Stimulated activated CD4-positive, alpha-beta T cell treated with anti-CD3 and anti-CD28 coated beads, Interleukin-1b, Interleukin-23, amount 100 ng/mL, for 1 hour (primary cell): ENCODE measurements at places on chromosomes 13 and 19.

DNA sequence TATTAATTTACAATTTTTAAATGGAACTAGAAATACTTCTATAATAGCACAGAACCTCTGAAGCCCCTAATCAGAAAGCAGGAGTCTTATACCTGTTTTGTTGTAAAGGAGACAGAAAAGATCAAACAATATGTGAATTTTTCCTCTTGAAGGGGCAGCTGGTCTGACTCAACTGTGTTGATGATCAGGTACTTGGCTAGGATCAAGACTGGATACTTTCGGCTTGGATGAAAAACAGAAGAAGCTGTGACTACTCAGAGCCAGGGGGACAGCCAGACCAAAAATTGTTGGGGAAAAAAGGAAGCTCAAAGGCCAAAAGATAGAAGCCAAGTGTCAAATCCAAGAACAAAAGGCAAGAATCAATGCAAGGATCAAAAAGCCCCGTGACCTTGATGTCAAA lies 195.6 kb downstream of the KCTD12 start:
- no peak for DNase-seq

- no peak for DNase-seq
Measured at GRCh38 chr19:7461841-7462629, 26.8 kb downstream of the PEX11G start.

DNA sequence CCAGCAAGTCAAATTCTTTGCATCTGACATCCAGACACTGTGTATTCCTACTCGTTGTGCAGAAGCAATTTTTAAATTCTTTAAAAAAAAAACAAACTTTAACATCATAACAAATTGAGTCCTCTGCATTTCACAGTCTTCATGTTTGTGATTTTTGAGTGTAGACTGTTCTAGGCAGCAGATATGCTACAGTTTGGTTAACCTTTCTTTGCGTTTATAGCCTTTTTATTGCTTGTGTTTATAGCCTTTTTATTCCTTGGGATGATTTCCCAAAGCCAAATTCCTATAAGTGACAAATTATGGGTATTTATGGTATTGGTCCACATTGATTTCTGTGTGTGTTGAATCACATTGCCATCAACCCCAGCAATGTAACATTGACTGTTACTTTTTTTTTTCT lies 14.9 kb upstream of the RNF113B start:
- DNase-seq = no peak

DNA sequence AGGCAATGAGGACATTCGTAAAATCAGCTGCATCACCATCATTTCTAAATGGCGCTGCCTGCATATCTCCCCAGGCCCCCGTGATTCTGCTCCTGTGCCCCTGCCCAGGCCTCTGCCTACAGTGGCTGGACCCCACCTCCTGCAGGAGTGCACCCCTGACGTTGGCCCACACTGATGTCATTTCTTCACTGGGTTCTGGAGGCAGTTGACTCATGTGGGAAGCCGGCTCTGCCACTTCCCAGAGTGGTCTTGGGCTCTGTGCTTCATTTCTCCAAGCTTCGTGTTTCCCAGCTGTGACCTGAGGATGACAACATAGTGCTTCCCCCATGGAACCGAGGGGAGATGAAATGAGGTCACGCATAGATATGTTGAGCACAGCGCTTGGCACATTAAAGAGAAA lies 19.9 kb downstream of the CCNE1 start:
- no peak for DNase-seq

- DNase-seq = no peak
Measured at GRCh38 chr19:42062381-42062780, 7.6 kb downstream of the GRIK5 start.

- DNase-seq = no peak
Measured at GRCh38 chr13:34833562-34834182, 108.4 kb upstream of the NBEA start.

DNA sequence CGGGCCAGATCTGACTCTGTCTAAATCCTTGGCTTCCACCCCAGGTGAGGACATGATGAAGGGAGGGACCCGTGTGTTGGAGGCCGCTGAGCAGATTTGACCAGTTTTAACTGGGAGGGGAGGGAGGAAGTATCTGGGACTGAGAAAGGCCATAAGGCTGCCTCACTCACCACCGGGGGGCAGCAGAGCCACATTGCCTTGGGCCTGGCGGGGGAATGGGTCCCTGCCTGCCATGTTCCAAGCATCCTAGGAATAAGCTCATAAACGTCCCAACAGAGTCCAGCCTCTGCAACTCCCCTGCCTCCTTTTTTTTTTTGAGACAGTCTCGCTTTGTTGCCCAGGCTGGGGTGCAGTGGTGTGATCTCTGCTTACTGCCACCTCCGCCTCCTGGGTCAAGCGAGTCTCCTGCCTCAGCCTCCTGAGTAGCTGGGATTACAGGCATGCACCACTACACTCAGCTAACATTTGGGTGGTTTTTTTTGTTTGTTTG lies 15.5 kb downstream of the MAST3 start:
- peak; percentile 59 for DNase-seq

- no peak for DNase-seq
Measured at GRCh38 chr13:109629737-109630136, 156.6 kb downstream of the IRS2 start.

DNA sequence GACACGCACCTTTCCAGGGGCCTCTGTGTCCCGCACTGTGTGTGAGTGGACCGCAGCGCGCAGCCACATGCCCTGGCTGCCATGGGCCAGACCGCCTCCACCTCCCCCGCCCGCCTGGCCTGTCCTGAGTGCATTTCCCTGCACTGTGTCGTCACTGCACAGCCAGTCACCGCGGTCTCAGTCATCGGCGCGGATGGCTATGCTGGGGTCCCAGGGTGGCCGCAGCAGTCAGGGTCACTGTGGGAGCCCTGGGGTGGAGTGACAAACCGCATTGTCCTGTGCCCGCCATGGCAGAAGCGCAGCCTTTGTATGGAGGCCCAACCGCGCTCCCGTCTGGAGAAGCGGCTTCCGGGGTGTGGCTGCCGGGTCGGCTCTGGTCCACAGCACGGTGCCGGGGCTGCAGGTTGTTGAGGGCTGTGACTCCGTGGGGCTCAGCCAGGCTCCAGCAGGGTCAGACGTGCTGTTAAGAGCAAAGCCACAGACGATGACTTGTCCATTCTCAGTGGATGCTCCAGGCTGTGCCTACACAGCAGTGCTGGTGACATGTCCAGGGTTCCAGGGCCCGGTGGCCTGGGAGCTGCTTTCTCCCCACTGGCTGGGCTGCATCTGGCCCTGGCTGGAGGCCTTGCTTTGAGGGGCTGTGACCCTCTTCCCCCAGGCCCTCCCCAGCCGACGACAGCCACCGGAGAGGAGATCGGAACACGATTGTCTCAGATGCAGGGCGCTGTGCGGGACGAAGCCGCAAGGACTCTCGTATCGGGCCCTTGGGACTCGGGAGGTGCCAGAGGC lies 6.3 kb upstream of the NDUFS7 start:
- DNase-seq = no peak

DNA sequence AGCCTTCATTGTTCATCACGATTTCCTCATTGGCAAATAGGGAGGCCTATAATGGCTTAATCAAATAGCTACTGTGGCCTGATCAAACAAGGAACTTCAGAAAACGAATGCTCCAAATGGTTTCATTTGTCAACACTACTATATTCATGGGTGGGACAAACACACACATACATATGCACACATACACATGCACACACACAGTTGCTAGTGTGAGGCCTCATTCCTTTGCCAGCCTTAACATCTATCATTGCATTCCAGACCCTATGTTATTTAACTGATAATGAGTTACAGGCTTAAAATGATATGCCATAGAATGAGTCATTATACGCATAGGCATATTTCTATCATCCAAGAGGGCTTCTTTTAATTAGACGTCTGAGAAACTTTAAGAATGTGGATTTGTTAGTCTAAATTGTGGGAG lies 140.2 kb downstream of the KLF5 start:
- no peak for DNase-seq

DNA sequence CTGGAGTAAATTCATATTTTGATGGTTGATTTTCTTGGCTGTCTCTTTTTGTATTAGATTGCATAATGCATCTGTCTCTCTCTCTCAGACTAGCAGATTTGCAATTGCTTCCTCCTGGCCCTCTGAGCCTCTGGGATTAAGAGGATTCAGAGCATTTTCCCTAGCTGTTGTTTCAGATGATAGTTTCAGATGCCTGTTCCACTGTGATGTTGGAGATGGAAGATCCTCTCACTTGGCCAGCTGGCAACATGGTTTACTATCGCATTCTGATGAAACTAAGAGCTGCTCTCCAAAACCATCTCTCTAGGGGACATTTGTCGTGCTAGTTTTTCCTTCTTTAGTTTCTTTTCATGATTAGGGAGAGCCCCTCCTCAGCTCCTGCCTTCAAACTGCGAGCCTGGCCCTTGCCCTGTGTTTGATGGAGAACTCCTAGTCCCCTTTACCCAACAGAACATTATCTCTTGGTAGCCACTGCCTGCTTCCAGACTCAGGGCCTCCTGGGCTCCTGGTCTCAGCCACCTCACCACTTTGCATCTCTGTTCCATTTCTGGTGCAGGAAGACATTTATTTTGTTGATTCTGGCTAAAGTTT lies 244.6 kb downstream of the B3GLCT start:
- DNase-seq = no peak

- no peak for DNase-seq
Measured at GRCh38 chr13:43596924-43597598, 189.7 kb downstream of the ENOX1 start.

GRCh38 chr19:1839658-1840540 lies 8.4 kb downstream of the REXO1 start:
- no peak for DNase-seq

DNA sequence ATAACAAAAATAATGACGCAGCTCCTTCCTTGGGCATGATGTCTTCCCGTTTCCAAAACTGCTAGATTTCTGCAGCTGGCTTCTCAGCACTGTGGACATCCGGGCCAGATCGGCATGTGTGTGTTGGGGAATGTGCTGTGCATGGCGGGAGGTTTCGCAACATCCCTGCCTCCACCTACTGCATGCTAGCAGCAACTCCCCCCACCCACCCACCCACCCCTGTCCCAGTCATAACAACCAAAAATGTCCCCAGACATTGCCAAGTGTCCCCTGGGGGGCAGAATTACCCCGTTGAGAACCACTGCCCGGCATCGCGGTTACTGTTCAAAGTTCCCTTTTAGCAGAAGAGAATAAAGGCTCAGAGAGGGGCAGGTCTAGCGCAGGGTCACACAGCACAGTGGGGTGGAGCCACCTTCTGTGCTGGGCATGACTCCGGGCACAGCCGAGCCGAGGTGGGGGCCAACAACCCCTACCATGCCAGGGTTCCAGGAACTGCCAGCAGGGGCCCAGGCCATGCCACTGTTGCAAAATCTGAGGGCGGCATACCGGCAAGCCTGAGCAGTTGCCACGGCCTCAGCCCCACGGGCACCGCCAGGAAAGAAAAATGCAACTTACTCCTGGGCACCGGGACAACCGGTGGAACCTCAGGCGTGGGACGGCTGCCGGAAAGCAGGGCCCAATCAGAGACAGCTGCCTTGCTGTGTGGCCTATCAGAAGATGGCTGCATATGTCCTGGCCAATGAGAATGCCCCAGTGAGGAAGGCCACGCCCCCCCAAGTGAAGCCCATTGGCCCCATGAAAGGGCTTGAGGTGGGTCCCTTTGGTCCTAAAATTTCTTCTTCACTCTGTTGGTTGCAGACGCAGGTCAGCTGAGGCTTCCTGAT lies 22.5 kb upstream of the NFIC start:
- no peak for DNase-seq

GRCh38 chr13:42189061-42189460 lies 82.9 kb upstream of the AKAP11 start:
- DNase-seq = no peak

DNA sequence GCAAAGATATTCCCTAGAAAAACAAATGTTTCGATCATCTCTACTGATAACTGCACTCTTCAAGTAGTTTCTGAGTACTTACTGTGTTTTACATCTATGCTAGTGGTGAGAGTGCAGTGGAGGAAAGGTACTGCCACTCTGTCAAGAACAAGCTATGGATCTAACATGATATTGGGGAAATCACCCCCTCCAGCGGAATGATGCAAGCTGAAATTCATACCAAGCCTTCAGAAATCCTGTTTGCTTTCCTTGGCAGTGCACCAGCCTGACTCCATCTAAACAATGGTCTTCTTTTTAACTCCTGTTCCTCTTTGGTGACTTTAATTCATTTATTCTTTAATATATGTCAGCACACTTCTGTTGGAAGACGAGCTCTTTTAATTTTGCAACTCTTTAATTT lies 238.0 kb downstream of the PCDH9 start:
- no peak for DNase-seq

DNA sequence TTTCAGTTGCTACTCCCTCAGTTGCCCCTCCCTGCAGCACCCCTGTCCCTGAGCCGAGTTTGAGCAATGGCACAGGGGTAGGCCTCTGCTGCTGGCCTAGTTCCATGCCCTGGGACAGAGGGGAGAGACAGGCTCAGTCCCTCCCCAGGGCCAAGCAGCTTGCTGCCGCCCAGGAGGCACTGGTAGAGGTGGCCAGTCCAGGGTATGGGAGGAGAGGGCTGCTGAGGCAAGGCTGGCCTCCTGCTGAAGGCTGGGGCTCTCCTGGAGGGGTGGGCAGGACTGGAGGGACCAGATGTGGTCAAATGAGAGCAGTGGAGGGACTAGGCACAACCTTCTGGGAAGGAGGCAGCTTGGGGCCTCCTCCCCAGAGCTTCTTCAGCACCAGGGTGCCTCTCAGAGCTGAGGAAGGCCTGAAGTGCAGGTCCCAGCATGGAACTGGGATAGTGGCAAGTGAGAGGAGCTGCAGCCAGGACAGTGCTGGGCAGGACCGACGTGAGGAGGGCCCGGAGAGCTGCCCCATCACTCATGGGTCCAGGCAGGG lies 29.8 kb upstream of the VSTM2B start:
- no peak for DNase-seq

DNA sequence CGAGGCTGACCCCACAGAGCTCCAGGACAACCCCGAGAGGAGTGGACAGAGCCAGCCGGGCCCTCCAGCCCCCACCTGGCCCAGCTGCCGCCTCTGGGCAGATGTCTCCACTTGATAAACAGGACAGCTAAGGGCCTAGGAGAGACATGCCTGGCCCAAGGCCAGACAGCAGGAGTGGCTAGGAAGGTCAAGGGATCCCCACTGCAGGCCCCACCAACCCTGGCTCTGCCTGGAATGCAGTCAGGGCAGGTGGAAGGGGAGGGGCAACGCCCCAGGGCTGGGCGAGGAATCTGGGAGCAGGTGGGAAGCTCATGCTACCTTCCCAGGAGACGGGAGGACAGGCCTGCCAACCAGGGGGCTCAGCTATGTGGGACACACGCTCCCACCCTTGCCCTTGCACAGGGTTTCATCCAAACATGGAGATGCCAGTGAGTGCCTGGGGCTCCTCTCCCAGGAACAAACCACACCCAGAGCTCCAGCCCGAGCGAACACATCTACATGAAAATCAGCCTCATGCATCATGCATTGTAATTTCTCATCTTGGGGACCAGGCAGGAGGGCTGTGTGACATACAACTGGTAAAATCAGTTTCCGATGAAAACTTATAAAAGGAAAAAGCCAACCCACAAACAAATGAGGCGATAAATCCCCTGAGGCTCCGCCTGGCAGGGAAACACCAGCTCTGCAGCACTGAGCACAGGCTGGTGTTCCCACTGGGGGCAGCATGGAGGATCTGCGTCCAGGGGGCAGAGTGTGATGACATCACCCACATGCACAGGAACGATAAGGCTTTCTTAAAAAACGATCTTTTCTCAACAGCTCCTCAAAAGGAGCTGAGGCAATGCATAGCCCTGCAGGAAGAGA lies 25.0 kb downstream of the SH3GL1 start:
- no peak for DNase-seq

- DNase-seq = no peak
Measured at GRCh38 chr13:23383151-23383550, 50.4 kb downstream of the SACS start.
